NCI-H2029 (cell line): ENCODE measurements at places on chromosomes 1 and 21.

DNA sequence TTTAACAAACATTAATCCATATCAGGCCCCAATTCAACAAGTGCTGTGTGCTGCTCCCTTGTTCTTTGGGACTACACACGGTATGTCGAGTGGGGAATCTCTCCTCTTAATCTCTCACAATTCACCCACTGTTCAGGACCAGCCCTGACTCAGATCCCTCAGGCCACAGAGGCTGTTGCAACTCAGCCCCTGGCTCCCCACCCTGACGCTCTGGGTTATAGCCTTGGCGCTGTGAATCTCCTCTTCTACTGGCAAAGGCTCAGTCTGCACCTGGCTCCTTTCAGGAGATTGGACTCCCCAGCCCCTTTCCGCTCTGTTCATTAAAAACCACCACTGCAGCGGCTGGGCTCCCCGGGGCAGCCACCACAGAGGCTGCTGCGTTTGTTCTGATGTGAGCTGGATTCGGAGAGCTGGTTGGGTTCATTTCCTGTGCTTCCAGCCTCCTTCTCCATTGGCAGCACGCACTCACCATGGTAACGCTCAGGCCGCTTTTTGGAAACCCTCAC lies 13.0 kb downstream of the CAPN8 start:
- no peak for DNase-seq

DNA sequence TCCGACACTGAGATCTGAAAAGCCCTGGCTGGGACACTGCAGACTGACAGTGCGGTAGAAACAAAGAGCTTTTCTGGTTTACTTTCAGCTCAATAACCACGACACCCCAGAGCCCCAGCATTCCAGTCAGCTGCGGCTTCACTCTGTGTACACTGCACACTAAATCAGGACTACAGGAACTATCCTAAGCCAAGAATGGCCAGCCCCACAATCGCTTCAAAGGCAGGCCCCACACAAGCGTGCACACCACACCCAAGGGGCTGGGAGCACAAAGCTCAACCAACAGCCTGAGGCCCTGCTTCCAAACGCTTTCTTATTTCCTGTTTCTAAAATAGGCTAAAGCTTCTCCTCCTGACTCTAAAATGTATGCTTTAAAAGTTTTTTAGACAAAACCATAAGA lies 28.4 kb downstream of the URB1 start:
- no peak for DNase-seq

GRCh38 chr1:177490036-177490639 lies 319.4 kb downstream of the BRINP2 start:
- DNase-seq: no peak

DNA sequence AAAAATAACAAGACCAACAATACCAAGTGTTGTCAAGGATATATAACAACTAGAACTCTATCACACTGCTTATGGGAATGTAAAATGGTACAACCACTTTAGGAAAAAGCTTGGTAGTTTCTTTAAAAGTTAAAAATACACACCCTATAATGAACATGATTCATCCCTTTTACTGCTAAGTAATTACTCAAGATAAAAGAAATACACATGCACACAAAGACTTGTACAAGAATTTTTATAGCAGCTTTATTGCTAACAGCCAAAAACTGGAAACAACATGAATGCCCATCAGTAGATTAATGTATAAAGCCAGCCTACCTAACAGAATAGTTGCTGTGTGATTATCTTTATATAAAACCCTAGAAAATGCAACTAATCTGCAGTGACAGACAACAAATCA lies 10.5 kb upstream of the ZNF644 start:
- DNase-seq: no peak

DNA sequence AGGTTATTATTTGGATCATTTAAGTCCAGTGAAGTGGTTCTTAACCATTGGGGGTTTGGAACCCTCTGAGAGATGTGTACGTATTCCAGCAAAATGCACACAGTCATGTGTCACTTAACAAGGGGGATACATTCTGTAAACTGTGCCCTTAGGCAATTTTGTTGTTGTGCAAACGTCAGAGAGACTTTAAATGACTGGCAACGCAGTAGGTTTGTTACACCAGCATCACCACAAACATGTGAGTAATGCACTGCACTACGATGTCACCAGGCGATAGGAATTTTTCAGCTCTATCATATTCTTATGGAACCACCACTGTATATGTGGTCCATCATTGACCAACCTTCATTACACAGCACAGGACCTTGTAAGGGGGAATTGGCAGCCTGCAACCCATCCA lies 11.9 kb downstream of the AHCYL1 start:
- no peak for DNase-seq

DNA sequence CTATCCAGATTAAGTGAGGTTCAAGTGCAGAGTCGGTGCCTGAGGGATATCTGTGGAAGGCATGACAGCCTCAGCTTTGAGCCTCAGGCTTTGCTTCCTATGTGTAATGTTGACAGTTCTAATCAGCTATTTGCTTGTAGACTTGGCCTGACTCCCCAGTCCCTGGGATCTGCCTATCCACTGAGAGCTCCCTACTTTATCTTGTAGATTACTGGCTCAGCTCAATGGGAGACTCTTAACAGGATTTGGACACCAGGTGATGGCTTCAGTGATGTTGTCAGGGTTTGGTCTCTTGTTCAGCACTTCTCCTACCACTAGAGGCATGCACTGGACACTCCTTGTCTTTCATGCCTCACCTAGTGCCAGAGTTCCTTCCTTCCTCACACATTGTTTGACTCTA lies 126.6 kb upstream of the BEND5 start:
- no peak for DNase-seq

DNA sequence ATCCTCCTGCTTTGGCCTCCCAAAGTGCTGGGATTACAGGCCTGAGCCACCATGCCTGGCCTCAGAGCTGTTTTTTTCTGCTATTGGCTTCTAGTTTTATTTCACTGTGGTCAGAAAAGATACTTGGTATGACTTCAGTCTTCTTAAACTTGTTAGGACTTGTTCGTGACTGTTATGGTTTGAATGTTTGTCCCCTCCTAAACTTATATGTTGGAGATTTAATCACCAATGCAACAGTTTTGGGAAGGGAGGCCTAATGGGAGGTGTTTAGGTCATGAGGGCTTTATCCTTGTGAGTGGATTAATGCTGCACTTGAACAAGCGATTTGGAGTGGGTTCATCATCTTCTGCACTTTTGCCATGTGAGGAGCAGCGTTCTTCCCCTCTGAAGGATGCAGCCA lies 24.5 kb upstream of the SOD1 start:
- no peak for DNase-seq

GRCh38 chr1:89699451-89699986 lies 66.6 kb downstream of the LRRC8C start:
- no peak for DNase-seq

DNA sequence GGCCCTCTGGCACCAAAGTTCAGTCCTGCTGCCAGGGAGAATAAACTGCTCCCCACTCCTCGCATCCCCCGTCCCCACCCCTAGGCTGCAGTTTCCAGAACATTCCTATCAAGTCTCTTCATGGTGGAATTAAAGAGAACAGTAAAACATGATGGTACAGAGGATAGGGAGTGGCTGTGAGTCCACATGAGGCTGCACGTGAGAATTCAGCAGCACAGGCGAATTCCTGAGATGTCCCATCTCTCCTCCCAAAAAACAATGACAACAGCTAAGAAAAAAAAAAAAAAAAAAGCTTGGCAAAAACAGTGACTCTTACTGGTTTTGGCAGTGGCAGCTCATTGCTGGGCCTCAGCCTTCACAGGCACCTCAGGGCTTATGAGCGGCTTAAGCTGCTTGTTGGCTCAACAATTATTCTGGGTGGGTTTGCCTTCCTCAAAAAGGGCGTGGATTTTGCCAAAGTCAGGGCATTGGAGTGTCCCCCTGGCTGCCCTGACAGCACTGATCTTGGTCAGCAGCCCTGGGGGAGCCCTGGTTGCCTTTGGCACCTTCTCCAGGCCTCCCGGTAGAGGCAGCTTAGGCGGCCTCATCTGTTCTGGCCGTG lies 5.7 kb upstream of the IFFO2 start:
- DNase-seq: no peak

DNA sequence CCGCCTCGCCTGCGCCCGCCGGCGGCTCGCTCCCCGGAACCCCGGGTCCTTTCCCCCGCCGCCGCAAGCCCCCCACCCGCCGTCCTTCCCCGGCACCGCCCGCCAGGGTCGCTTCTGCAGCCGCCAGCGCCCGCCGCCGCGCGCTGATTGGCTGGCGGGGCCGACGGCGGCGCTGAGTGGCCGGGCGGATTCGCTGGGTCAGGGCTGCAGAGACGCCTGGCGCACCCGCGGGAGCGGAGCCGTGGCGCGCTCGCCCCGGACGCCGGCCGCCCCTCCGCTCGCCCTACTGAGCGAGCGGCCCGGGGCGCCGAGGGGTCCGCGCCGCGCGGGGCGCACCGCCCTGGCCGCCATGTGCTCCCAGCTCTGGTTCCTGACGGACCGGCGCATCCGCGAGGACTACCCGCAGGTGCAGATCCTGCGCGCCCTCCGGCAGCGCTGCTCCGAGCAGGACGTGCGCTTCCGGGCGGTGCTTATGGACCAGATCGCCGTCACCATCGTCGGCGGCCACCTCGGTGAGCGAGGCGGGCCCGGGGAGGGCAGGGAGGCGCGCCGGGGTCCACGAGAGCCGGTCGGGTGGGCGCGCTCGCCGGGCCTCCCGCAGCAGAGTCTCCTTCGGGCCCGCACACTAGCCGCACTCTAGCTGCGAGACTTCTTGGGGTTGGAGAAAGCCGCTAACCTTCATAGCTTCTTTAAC lies at the start of gene RIMKLA:
Gene RIMKLA, plus strand, starts transcription at position 207 of the 694 bp plus-strand sequence. Its CDS starts 143 bp downstream, at position 350.
- peak; percentile 88 for DNase-seq

- no peak for DNase-seq
These were observed 8.6 kb upstream of the TFF1 start for GRCh38 chr21:42374864-42375499.
